D721Med (cell line): ENCODE measurements at places on chromosomes 3 and 15.

DNA sequence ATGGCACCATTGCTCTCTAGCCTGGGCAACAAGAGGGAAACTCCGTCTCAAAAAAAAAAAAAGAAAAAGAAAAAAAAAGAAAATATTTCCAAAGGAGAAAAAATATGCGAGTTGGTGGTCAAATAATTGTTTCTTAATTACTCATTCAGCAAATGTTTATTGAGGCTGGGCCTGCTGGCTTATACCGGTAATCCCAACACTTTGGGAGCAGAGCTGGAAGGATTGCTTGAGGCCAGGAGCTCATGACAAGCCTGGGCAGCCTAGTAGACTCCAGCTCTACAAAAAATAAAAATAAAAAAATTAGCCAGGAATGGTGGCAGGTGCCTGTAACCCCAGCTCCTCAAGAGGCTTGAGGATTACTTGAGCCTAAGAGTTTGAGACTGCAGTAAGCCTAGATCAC lies 4.1 kb downstream of the KNL1 start:
- no peak for DNase-seq

GRCh38 chr3:144624656-144625055 lies 653.0 kb downstream of the DIPK2A start:
- no peak for DNase-seq

DNA sequence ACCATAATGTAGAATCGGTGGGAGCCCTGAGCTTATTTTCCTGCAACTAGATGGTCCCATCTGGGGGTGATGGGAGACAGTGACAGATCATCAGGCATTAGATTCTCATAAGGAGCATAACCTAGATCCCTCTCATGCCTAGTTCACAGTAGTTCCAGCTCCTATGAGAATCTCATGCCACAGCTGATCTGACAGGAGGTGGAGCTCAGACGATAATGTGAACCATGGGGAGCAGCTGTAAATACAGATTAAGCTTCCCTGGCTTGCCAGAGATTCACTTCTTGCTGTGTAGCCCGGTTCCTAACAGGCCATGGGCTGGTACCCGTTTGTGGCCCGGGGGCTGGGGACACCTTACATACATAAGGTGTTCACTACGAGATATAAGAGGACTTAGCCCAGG lies 67.5 kb upstream of the LRRFIP2 start:
- no peak for DNase-seq

- no peak for DNase-seq
Observed at GRCh38 chr3:3200632-3201212, 21.2 kb upstream of the CRBN start.

DNA sequence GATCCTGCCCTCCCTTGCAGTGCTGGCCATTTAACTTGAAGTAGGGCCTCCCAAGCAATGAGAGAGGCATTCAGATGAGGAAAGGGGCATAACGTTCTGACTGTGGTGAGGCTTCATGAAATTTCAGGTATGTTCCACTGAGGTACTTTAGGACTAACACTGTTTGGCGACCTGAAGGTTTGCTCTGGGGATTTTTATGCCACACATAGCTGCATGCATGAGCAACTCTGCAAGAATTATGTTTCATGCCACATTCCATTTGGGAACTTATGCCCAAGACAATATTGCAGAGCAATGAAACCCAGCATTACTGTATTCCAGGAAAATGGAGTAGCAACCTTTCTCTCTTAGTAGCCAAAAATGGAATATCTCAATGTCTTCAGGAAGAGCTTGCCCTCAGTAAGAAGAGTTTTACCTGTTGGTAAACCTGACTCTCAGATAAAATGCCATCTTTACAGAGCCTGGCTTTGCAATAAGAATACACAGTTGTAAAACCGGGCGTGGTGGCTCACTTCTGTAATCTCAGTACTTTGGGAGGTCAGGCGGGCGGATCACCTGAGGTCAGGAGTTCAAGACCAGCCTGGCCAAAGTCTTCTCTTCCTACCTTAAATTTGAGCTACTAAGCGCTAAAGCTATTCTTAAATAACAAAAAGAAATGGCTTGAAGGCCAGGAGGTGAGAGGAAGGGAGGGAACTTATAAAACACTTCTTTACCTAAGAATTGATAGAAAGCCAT lies 16.7 kb upstream of the TBL1XR1 start:
- DNase-seq: no peak

DNA sequence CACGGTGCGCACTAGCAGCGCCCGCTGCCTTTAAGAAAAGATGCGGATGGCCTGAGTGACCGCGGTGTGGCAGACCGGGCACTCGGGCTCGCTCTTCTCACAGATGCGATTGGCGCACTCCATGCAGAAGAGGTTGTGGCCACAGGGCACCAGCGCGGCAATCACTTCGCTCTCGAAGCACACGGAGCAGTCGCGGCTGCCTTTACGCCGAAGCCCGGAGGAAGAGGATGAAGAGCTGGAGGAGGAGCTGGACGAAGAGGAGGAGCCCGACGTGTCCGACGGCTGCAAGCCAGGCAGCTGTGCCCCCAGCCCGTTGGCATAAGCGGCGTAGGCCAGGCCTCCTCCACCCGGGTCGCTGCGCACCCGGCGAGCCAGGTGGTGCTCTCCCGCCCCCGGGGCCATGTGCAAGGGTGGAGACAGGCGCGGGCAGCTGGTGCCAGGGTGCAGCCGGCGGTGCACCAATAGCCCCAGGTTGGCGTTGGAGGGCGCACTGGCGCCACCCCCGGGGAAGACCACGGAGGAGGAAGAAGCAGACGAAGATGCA lies 2.6 kb downstream of the MEX3B start:
- DNase-seq: no peak

- no peak for DNase-seq
Observed at GRCh38 chr3:37731895-37732294, 129.8 kb upstream of the CTDSPL start.

DNA sequence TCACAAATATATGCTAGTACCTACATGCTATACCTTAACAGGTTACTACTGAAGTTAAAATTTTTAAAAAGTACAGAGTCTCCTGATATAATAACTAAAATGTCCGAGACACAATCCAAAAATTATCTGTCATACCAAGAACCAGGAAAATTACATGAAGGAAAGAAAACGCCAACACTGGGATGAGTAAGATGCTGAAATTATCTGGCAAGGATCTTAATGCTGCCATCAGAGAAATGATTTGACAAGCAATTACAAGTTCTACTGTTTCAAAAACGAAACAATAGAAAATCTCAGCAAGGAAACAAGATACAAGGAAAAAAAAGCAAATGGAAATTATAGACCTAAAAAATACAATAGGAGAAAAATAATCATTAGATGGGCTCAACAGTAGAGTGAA lies 92.5 kb downstream of the UBE3A start:
- DNase-seq: no peak

- DNase-seq: no peak
Observed at GRCh38 chr3:115537669-115538068, 85.6 kb upstream of the GAP43 start.

DNA sequence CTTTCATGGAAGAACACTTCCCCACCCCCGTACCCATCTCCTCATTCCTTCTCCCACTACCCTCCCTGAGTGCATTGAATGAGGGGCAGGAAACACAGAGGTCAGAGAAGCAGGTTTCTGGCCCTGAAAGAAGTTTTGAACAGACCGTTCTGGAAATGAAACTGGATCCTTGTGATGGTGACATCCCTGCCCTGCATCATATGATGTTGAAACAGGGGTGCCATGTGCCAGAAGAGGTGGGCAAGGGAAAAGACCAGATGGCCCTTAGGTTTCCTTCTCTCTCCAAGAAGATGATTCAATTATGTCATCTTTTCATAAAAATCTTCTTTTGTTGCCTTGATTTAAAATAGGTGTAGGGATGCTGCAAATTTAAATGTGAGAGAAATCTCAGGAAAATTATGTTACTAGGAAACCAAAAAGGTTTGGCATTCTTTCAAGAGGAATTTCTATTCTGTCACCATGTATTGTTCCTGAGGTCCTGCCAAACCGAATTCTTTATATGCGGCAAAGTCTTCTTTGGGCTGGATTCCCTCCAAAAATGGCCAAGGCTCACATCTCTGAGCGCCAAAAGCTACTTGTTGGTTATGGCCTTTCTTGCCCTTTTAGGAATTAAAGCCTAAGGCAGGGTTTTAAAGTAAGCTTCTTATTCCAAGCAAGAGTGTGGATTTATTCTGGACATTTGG lies 19.9 kb upstream of the TNFAIP8L3 start:
- DNase-seq: no peak

DNA sequence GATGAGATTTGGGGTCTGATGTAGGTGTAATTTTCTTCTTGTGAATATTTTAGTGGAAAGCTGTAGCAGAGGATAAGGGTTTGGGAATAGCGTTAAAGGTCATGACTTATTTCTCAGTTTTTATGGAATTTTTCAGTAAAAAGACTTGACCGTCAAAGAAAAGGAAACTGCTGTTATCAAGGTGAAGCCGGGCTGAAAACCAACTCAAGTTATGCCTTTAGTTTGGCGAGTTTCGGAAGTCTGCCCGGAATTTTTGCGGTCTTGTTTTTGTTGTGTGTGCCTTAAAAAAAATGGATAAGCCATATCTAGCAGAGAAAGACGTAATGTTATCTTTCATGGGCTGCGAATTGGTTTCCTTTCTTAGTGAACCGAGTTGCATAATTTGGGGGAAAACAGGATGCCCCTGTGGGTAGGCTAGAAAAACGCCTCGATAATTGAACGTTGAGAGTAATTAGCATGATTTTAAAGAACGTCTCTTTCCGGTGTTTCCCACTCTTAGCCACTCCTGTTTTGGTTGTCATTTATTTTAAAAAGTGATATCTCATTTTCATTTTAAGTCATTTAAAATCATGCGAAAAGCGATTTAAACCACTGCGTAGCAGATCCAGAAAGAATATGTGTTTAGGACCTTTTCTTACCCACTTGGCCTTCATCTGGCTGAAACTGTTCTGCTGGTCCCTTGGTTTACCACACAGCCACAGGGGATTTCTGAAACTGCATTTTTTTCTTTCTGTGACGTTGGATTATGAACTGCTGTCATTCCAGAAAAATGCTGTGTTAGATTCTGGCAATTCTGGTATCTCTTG lies 1.1 kb downstream of the NFKBIZ start:
- DNase-seq: no peak

DNA sequence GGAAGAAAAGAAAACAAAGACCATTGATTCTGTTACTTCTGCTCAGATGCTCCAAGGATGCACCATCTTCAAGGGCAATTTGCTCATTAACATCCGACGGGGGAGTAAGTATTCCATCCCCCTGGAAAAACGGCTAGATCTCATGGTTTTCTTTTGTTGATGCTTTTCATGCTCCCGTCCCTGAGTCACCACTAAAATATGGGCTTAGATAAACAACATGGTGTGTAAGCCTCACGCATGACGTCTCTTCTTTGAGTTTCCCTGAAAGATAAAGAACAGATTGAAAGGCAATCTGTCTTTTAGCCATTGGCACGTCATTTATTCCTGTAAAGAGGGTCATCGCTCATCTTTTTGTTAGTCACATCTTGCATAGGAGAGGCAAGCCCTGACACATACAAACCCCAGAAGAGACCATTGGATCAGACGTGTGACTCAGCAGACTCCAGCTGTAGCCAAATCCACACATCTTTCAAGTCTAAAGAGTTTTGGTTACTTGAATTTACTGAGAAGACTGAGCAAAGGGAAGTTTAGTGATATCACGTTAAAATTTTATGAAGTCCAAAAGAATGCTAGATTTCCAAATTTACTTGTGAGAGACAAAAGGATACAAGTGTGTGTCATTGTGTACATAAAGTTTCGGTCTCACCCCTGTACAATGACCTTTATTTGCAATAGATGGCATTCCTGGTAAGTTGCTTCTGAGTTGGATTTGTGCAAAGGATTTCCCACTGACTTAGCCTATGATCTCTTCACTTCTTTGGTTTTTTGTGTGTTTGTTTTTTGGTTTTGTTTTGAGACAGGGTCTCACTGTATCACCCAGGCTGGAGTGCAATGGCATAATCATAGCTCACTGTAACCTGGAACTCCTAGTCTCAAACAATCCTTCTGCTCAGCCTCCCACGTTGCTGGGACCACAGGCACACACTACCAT lies 110.5 kb downstream of the PGPEP1L start:
- DNase-seq: no peak

DNA sequence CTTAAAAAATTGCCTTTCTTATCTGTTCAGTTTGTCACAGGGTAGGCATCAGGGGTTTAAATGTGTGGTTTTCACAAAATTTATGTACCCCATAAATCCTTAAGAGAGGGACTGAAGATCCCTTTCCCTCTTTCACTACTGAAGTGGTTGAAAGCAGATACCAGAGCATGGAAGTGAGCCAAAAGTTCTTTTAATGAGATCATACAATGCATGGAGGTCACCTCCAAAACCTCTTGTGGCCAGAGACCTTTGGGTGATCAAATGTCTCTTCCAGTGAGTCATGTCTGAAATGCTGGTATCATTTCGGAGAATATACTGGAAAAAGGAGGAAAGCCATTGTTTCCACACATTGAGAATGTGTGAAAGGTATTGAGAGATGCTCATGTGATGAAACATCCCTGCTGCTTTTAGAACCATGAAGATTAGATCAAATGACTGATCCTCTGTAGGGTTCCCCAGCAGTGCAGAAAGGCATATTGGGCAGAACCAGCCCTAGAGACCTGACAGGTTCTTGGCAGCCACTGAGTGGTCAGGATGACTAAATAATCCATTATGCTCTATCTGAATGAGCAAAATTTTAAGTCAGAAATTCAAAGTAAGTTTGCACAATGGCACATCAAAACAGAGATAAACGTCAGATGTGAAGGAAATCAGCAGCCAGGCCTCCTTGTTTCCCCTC lies 165.8 kb upstream of the SLC2A2 start:
- DNase-seq: no peak

DNA sequence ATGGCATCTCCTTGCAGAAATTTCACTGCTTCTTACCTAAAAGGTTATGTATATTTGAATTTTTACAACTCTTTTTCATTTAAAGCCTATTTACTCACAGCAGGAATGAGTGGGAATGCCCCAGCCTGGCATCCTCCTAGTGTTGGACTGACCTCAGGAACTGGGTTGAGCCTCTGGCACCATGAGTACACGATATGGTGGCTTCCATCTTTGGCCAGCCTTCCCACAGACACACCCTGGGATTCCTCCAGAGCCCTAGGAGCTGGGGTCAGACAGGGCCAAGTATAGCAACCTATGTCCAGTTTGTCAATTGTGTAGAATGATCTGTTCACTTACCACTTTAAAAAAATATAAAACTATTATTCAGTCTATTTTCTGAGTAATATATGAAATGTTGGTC lies 57.2 kb upstream of the HEG1 start:
- no peak for DNase-seq

- DNase-seq: no peak
Observed at GRCh38 chr3:23726811-23727548, 78.8 kb upstream of the UBE2E1 start.

DNA sequence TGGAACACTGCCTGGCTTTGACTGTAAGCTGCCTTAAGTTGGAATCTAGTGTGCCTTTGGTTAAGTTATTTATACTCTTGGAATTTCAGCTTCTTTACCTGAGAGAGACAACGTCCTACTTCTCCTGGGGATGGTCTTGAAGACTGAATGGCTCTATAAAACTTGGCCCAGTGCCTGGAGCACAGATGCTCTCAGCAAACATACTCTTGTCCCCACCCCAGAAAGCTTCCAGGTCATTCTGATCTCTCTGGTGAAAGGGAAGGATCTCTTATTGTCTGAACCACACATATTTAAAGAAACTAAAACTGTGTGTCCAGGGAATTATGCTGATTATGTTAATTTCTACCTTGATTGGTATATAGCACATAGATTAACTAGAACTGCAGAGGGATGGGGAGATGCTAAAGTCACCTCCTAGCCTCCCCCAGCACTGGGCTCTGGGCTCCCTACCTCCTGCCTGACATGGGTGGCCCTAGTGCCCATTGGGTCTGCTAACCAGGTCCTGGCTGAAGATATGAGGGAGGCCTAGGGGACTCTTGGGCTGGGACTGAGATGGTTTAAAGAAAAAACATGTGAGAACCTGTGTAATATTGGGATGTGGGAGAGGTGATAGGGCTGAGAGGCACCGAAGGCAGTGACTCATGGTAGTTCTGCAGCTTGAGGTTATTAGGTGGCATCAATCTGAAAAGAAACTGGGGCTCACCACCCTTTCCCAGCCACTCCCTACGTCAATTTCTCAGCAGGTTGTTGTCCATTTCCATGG lies 171.0 kb downstream of the RPLP1 start:
- DNase-seq: no peak
